GF-D8 (cell line): ENCODE measurements at places on chromosomes 2 and 18.
A peak's percentile ranks its signal among the peaks of the same experiment; 100 is the strongest.

GRCh38 chr2:158458617-158458920 is 1.8 kb downstream of the PKP4 start:
- DNase-seq = no peak

GRCh38 chr2:67283641-67284040 is 113.5 kb upstream of the ETAA1 start:
- DNase-seq = no peak

DNA sequence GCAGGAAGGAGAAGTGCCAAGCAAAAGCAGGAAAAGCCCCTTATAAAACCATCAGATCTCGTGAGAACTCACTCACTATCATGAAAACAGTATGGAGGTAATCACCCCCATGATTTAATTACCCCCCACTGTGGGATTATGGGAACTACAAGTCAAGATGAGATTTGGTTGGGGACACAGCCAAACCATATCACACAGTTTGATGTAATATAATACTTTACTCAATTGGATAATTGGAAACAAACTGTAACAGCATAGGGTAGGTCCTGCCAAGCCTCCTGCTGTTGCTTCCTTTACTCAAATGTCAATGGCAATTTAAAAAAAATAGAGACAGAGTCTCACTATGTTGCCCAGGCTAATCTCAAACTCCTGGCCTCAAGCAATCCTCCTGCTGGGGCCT is 15.5 kb upstream of the METTL21A start:
- DNase-seq = no peak

- DNase-seq = no peak
Measured at GRCh38 chr2:26980971-26981370, 10.5 kb downstream of the MAPRE3 start.

DNA sequence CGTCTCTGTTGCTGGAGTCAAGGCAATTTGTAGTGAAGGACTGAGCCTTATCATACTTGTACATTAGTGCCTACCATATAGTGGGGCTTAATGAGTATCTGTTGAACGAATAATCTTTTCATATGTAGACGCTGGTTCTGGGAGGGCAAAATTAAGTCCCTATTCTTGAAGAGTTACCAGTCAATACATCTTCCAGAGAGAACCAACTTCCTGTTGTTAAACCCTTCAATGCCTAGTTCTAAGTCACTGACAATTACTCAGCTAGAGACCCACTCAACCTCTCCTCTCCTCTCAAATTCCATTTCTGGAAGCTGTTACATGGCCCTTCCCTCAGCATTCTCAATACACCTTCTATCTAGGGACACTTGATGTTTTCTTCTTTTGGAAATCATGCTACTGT is 1.1 kb upstream of the MOB4 start:
- peak; percentile 43 for DNase-seq

DNA sequence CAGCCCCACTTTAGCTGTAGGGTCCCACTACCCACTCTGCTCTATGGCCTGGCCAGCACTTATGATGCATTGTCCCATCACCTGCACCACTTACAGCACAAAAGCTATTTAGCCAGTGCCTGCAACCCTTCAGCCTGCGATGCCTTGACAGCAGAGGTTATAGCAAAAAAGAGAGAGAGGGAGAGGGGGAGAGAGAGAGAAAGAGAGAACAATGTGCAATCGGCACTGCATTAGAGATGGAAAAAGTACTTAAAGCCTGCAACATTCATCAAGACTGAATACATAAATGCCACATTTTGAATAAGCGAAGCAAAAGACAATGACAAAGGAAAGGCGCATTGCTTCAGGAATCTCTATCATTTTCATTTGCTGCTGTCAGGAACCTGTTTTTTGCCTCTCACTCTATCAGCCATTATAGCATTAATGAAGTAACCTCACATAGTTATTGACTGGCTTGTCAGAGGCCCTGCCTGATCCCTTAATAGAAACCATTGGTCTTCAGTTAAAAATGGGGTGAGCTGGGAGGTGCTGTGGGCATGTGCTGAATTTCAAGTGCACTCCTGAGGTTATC is 833.1 kb downstream of the BCL11A start:
- no peak for DNase-seq

DNA sequence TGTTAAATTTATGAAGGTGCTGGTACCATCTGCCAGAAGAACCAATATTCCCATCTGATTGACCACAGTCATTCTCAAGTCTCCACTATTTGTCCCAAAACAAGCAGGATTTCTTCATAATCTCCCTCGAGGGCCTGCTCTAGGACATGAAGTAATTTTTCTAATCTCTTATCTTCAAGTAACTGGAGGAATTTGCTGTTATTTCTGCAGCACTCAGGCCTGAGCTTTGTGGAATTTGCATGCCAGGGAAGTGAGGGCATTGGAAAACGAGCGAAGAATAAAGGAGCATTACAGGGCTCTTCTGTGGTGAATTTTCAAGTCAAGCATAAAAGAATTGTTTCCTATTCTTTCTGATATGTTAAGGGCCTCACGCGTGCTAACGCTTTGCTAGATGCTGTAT is 161.2 kb upstream of the EPAS1 start:
- DNase-seq = no peak

GRCh38 chr2:199471443-199472057 is 13.8 kb upstream of the SATB2 start:
- no peak for DNase-seq

- peak; percentile 77 for DNase-seq
Measured at GRCh38 chr2:36889795-36890194, 76.5 kb downstream of the STRN start.

- no peak for DNase-seq
Measured at GRCh38 chr2:44131177-44131576, 37.5 kb upstream of the PPM1B start.

- no peak for DNase-seq
Measured at GRCh38 chr2:211103989-211104388, 547.6 kb downstream of the CPS1 start.

GRCh38 chr2:237236188-237236587 is 150.5 kb downstream of the COPS8 start:
- DNase-seq = no peak

- no peak for DNase-seq
Measured at GRCh38 chr2:130963849-130964793, 127.4 kb downstream of the ARHGEF4 start.

GRCh38 chr18:31303771-31304170 is 14.2 kb upstream of the DSG1 start:
- no peak for DNase-seq

- peak; percentile 20 for DNase-seq
Measured at GRCh38 chr18:12376034-12376753, 833 bp downstream of the AFG3L2 start.

DNA sequence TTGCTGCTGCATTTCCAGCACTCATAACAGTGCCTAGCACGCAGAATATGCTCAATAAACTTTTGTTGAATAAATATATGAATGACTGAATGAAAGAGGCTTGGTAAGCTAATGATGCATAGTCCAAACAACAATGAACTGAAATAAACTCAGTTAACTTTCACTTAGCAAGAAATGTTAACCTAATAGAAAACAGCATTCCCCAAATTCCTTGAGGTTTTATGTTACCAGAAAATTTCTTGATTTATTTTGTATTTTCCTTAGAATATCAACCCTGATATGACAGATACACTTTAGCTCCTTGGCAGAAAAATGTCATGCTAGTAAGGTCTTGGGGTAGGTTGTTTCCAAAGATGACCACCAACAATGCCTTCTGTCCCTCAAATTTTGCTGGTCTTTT is 217.4 kb downstream of the KCNE4 start:
- no peak for DNase-seq

DNA sequence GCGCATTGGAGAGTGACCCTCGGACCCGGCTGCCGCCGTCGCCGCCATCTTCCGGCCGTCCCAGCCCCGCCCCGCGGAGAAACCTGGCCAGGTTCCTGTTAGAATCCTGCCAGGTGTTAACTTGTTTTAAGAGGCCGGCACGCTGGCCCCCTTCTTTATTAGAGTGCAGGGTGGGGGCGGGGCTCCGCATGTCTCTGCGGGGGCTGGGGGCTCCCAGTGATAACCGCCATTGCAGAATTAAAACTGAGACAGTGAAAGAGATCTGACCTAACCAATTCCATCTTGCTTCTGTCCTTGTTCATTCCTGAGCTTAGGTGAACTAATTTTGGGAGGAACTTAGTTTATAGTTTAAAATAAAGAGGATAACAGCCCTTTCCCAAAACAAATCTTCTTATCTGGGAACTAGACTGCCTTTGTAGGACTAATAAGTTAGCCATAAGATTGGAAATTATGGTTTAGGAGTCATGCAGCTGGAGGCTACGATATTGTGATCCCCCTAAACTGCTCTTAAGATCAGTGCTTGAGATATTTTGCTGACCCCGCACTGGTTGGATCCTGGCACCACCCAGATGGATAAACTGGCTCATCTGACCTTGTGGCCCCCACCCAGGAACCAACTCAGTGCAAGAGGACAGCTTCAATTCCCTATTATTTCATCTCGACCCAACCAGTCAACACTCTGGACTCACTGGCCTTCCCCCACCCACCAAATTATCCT is 543 bp upstream of the STARD7 start:
- DNase-seq = no peak

DNA sequence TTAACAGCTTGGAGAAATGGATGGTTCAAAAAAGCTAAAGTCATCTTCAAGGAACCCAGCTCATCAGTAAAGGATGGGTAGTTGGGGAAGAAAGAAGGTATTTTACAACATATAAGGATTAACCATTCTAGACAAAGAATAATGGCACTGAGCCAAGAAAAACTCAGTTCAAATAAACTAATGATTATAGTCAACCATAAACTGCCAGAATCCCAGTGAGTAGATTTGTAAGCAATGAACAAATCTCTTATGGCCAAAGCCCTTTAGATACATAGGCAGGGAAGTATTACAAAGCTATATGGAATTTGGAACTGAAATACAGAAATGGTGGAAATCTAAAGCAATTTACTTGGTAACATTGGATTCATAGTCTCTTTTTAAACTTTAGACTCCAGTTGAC is 92.4 kb upstream of the ZFP36L2 start:
- DNase-seq = no peak

DNA sequence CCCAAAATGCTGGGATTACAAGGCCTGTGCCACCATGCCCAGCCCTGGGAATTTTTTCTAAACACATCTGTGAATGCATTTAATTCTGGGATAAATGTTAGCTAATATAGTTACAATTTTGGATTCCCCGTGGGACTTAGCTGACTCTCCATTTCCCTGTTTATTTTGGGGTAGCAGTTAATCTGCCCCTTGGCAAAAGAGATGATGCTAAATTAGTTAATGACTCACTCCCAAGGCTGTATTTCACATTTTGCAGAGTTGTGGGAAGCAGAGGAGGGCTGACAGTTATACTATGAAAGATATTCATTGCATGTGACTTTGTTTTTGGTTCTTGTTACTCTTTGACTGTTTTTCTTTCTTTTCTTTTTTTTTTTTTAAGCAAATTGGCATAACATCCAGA is 3.2 kb downstream of the MTHFD2 start:
- no peak for DNase-seq

DNA sequence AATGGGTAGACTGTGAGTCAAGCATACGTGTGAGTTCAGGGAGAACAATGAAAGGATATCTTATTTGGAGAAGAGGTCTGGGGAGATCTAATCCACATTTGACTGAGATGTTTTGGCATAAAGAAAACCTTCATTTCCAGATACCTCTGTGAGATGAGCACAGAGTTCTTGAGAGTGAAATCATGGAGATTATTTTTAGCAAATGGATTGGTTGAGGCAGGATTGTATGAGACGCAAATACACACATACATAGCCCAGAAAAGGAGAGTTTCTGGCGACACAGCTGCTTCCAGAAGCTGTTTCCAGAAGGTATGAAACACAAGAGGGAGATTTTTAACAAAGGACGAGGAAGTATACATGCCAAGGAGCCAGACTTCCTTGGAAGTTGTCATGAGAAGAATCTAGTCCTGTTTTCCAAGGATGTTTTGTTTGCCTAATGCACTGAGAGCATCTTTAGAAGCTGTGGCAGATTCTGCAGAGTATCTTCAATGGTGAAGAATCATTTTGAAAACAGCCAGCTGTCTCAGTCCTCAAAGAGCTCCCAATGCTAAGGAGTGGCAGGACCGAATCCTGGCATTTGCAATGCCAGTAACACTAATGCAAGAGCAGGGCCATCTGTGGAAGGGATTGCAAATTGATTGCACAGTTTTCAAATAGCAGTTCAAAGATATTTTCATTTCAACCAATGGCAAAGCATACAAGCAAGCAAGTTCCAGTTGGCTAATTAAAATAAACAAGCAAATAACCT is 177.2 kb downstream of the SETBP1 start:
- no peak for DNase-seq

DNA sequence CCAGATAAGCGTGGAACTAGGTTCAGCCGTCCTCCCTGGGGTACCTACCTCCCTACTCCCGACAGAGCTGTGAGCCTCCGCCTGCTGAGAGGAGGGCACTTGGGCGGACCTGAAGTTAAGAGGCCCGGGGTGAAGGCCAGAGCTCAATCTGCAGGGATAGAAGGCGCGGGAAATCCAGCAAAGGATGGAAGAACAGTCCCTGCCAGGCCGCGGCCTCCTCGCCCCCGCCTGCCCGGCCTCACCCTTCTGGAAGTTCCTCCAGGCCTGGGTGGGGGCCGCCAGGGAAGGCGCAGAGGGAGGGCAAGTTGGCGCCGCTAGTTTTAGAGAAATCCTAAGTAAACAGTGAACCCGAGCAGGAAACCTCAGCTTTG is 13.0 kb downstream of the EN1 start:
- no peak for DNase-seq

GRCh38 chr2:75174519-75174918 is 24.8 kb downstream of the TACR1 start:
- DNase-seq = no peak

- DNase-seq = no peak
Measured at GRCh38 chr2:195648787-195649186, 8.2 kb upstream of the SLC39A10 start.

DNA sequence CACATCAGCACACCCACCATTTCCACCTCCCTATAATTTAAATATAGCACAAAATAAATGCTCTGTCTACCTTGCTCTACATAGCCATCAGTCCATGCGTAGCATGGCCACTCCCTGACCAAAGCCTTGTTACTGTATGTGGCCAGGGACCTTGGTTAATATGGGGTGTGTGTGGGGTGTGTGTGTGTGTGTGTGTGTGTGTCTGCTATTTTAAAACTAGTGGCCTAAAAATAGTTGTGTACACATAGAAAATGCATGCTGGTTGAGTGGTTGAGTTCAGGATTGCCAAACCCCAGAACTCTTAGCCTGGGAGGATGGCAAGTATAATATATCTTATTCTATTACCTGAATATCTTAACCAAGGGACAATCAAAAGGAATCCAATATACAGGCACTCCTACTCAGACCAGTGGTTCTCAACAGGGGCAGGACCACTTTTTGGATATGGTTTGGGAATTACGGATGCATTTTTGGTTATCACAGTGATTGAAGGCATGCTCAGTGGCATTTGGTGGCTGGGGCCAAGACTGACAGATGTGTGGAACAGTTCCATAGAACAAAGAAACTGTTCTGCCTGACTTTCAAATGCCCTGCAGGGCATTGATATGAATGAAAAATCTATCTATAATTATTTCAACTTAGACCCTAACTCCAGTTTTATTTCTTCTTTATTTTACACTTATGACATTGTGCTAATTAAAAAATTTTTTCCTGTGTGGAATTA is 72.3 kb upstream of the PSME4 start:
- DNase-seq = no peak
